ENCODE measurements at places on chromosomes 3 and 15.

DNA sequence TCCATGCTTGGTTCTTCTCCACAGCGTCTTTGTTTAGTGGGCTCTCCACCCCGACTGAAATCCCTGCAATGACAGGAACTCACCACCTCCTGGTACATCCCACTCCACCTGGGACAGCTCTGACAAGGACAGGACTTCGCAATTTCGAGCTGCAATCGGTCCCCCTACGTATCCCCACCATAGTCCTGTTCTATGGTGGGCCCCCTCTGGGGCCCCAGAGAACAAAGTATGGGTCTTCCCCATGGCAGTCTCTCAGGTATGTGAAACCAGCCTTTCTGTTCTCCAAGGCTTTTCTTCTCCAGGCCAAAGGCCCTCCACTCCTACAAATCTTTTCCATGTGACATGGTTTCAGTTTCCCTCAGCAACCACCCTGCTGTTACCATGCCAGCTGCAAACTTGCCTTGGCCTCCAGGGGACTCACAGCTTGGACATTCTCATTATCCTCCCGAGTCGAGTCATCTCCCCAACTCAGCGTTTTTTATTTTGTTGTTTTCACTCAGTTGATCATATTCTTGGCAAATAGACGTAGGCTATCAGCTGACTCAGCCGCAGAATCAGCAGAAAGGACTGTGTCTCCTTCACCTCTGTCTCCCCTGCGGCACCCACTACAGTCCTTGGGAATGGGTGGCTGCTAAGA lies 233.3 kb downstream of the OPA1 start:
- no peak for DNase-seq

DNA sequence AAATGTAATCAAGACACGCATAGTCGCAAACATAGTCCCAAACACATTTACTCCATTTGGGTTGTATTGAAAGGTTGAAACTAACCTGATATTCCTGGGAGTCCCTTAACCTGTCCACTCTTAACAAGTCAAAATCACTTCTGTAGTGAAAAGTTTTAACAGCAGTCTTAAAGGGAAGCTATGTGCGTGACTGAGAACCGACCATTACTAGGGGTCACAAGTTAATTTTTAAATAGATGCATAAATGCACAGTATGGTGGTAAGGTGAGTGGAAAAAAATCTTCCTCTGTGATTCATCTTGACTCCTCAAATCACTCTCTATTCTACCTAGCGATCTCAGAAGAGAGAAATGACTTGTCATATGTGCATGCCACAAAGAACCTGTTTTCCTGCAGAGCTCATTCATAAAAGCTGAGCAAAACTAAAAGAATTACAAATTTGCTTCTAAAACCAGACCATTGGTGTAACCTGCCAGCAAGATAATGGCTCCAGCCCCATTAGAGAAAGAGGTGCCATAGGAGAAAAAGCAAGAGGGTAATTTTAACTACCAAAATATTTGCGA lies 4.8 kb downstream of the GPR15 start:
- no peak for DNase-seq

DNA sequence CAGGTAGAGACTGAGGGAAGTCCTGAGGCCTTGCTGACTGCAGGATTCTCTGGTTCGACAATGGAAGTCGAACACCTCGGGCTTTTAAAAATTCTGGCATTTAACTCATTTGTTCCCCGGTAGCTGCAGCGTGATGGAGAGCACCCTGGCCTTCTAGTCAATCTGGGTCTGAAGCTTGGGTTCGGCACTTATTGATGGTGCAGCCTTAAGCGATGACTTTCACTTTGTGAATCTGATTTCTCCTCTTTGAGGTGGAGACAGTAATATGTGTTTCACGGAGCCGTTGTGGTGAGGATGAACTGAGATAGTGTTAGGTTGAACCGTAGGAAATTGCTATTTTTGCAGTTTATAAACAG lies 621 bp upstream of the PARP6 start:
- DNase-seq: no peak

GRCh38 chr3:71067977-71068654 lies 515.4 kb downstream of the FOXP1 start:
- no peak for DNase-seq
